ENCODE measurements at places on chromosomes 16 and 17.

DNA sequence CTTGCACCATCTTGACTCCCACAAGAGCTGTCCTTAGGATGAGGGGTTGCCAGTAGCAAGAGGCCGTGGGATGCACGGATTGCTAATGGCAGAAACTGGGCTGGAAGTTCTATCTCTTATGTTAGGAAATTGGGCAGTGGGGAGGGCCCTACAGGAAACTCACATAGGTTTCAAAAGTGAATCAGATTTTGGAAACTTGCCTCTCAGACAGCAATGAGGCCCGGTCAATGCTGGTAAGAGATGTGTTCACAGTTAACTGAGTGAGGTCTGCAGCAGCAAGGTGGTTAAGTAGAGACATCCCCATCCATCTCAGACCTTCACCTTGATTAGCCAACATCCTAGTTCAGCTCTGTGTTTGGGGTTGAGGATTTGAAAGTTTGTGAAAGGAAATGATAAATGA lies 164.7 kb downstream of the ABCA8 start:
- no peak for DNase-seq

- peak; percentile 45 for DNase-seq
These were observed 1.2 kb downstream of the GPR142 start for GRCh38 chr17:74368341-74369081.

- DNase-seq = no peak
These were observed 440.6 kb downstream of the CDH8 start for GRCh38 chr16:61595605-61596004.

- DNase-seq = no peak
These were observed 25.5 kb downstream of the CDH5 start for GRCh38 chr16:66391726-66392670.

DNA sequence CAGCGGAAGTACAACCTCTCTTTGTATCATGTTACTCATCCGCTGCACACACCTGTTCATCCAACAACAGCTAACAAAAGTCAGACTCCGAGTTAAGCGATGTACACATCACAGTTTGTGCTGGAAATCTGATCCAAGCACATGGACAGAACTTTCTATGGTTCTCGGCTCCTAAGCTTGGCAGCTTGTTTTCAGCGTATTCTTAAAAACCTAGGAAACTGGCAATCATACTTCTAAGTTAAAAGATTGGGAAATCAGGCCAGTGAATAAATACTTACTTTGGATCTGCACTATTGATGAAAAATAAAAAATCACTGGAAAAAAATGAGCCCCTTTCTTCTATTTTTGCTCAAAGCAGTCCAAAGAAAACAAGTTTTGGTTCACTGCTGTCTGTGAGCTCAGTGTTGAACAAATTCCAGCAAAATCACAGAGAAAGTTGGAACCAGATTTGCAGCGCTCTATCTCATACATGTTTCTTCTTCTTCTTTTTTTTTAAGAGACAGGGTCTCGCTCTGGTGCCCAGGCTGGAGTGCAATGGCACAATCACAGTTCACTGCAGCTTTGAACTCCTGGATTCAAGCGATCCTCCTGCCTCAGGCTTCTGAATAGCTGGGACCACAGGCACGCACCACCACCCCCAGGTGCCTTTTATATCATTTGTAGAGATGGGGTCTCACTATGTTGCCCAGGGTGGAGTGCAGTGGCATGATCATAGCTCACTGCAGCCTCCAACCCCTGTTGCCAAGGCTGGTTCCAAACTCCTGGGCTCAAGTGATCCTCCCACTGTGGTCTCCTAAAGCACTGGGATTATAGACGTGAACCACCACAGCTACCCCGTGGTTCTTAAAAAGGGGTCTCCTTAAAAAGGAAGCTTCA lies 71.6 kb upstream of the CREBBP start:
- no peak for DNase-seq

- DNase-seq = no peak
These were observed 251.1 kb upstream of the IRX5 start for GRCh38 chr16:54679531-54679930.

DNA sequence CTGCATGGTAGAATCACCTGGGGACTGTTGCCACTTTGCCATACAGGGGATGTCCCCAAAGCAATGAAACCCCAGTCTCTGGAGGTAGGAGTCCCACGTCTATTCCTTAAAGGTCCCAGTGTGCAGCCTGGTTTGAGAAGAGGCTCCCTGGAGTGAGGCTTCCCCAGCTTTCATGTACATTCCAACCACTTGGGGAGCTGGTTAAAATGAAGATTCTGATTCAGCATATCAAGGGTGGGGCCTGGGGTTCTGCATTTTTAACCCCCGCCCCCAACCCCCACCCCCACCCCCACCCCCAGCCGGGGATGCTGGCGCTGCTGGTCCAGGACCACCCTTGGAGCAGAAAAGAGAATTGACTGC lies 241.2 kb downstream of the FOXL1 start:
- DNase-seq = no peak

DNA sequence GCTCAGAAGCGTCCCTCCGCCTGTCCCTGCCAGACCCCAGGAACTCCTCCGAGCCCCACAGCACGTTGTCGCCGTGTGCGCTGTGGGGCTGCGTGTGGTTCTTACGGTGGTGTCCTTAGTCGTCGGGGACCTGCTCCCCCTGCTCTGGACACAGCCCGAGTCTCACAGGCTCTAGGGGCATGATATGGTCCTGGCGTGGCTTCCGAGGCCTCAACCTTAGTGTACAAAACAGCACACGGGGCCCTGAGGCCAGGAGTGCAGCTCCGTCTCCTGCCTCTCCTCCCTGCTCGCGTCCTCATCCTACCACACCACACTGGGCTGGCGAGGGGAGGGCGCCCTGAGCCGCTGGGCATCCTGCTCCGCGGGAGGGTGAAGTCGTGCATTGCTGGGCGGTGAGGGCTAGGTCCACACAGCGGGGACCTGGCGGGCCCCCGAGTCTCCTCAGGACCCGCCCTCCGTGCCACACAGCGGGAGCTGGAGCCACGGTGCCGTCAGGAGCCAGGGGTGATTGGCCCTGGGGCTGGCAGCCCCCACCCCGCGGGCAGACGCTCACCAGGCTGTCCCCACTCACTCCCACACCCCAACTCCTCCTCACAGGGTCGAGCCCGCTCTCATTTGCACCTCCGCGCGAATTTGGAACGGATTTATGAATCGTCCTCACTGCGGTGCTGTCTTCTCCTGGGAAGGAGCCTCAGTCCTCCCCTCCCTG lies 1.2 kb upstream of the MAFG start:
- DNase-seq = peak; percentile 32
